Cerebellum (tissue), 4 donors: ENCODE measurements at places on chromosomes 13 and 19. TPM values are rescaled to one million over a fixed set of nuclear protein-coding genes. Genes with fewer than 3 reads are reported as not detected.

GRCh38 chr19:18069383-18069782 is 17.4 kb downstream of the IL12RB1 start:
- DNase-seq: no peak

DNA sequence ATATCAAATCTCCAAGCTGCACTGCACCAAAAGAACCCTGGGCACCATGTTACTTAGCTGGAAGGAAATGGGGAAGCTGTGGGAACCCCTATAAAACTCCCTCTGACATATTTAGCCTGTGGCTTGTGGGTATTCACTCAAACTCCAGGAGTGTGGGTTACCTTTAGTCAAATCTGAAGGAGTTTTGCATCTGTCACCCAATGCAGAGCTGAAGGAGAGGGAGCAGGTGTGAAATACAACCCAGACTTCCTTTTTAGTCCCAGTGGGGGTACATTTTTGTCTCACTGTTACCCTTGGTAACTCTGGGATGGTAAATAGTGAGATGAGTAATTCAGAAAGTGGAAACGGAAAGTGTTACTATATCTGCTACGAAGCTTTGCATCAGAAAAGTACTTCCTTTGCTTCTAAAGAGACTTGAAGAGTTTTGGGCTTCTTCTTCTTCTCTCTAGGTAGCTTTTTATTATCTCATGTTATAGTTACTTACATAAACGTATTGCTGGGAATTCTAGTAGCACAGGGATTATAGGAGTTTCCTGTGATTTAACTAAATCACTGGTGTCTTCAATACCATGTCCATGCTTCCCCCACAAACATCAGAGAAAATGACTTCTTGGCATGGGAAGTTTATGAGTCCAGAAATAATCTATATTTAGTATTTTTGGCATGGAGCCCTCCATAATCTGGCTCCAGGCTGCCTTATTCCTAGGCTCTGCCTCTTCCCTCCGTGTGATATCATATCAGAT is 105.9 kb downstream of the AKAP11 start:
- DNase-seq: no peak

Gene CPAMD8
- total RNA-seq: 11.9 TPM

Gene OLFM4
- 0.36 TPM for total RNA-seq

Gene CEBPG
- 38.3 TPM for total RNA-seq
